ENCODE measurements at places on chromosomes 6 and 20.
A peak's percentile ranks its signal among the peaks of the same experiment; 100 is the strongest.

DNA sequence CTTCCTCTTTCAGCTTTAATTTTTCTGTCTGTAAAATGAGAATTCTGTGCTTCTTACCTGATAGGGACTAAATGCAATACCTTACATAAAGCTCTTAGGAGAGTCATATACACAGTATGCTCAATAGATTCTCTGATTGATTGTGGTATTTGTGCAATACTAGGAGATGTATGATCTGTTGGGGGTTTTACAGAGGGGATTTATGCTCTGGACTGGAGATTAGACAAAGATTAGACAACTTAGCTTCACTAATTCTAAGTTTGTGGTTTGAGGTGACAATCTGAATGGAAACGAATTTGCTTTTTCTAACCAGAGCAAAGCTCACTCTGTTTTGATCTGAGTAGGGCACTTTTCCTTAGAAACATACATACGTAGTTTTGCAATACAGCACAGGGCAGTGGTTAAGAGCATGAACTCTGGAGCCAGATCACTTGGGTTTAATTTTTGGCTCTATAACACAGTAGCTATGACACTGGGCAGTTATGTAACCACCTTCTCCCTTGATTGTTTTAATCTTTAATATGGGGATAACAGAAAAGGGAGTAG is 126.2 kb downstream of the RNF144B start:
- DNase-seq: no peak

DNA sequence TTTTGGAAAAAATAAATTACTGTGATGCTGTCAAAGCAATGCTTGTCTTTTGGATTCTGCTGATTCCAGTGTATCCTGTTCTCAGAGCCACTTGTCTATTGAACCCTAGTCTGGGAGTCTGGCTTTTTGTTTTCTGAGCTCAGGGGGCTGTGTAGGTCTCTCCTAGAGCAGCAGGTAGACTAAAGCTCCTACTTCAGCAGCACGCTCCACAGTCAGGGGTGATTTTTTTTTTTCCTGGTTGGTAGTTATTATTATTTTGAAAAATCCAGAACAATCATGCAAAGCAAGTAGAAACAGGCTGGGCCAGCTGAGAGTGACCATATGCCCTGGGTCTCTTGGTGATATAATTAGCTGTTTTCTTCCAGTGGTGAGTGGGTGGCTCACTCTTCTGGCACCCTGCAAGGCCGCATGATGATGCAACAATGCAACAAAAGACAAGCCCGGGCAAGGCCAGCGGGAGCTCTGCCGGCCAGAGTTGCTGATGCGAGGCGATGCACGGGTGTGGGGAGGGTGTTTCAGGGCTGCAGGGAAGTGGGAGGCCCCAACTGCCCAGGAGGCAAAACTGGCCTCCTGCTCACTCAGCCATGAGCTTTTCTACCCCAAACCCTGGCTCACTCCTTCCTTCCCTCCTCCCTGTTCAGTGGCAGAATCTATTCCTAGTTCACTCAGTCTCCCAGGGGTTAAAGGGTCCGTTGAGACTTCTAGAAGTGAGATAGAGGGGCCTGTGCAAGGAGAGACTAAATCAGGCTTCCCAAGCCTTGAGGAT is 11.5 kb upstream of the CDKN1A start:
- peak; percentile 58 for DNase-seq

DNA sequence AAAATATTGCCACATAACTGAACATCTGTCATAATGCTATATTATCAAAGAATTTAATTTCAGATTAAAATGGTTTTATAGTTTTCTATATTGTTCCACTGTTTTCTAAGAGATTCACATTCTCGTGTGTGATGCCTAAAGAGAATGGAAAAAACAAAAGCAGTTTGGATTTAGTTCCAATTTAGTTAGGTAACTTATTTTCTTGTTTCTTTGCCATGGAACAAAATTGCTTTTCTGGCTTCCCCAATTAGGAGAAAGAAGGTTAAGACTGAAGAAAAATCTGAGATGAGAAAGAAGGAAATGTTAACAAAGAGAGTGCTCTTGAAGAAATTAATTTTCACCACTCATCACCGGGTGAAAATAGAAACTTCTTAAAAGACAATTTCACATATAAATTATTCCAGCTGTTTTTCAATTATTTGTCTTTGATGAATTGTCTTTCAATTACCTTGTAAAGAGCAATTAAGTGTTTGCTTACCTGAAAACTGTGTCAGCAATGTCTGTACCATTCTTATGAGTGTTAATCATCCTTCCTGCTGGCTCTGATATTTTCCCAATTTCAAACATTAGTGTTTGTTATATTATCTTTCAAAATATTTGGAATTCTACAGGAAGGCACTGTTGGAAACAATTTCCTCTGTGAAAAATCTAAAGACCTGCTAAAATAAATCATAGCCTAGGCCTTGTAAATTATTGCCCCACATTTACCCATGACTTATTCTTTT is 19.5 kb downstream of the PHACTR2 start:
- DNase-seq: no peak

DNA sequence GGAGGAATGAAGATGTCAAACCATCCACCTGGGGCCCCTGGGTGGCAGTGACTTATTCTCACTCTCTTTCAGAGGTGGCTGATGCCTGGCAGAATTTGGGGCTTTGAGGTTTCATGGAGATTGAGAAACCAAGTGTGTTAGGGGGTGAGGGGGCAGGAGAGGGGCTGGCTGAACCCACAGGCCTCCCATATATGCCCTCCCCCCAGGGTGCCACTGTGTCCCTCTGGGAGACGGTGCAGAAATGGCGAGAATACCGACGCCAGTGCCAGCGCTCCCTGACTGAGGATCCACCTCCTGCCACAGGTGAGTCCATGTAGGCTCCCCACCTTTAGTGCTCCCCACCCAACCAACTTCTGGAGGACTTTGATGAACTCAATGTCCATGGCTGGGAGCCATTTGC is 7.6 kb downstream of the GLP1R start:
- DNase-seq: no peak

DNA sequence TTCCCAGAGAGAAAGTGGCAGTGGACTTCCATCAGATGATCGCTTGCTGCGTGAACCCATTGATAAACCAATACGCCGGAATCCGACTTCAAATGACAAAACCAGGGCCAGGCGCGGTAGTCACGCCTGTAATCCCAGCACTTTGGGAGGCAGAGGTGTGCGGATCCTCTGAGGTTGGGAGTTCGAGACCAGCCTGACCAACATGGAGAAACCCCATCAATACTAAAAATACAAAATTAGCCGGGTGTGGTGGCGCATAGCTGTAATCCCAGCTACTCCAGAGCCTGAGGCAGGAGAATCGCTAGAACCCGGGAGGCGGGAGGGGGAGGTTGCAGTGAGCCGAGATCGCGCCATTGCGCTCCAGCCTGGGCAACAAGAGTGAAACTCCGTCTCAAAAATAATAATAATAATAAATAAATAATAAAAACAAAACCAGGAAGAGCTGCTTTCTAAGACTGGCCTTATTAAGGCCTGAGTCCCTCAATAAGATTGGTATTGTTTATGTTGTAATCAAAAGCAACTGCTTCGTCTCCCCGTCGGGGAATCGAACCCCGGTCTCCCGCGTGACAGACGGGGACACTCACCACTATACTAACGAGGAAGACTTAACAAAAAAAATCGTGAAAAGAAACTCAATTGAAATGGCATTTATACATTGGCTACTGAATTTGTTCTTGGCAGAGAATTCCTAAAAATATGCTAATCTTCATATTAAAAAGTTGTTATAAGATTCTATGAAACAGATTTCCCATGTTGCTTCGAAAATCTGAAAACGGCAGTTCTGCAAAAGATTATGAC is 110.2 kb upstream of the ZNF184 start:
- no peak for DNase-seq

DNA sequence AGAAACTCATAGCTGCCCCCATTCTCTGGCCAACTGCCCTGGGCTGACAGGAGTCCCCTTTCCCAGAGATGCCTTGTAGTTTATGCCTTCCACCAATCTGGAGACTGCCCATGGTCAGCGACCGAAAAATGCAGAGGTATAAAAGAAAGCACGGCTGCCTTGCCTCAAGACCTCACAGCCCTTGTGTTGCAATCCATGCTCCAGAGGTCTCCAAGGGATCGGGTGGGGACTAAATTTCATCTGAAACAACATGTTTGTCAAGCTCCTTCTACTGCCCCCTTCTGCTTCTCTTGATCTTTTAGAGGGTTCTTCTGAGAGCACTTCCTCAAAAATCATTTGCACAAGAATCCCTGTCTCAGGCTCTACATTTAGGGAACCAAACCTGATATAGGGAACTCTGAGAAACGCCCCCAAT is 128.8 kb downstream of the PLCB1 start:
- DNase-seq: no peak

DNA sequence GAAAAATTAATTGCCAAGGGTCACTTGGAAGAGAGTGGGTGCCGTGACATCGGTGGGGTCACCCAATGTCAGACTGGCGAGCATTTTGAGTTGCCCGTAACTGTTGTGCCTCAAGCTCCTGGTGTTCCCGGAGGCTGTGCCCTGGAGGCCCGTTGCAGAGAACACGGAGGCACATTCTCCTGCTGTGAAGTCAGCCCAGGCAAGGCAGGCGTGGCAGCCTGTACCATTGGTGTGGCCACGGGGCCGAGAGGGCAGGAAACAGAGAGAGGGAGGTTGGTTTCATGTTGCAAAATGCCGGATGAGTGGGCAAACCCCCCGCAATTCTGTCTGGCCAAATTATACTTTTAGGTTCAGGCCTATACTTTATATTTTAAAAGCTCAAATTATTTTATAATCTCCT is 81.2 kb downstream of the THBS2 start:
- DNase-seq: peak; percentile 84

DNA sequence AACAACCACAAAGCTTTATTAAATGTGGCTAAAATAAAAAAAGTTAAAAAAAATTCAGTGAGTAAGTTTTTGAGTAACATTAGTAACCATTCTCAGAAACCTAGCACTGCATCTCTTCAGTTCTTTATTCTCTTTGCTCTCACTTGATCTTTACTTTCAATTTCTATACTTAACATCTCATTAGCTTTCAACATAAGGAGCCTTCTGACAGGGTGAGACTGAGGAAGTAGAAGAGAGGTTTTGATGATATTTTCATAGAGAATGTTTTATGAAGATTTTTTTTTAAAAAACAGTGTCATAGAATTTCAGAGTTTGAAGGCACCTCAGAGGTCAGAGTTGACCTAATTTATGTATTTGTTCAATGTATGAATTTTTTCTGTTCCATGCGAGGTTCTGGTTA is 60.8 kb downstream of the FAM83B start:
- no peak for DNase-seq

DNA sequence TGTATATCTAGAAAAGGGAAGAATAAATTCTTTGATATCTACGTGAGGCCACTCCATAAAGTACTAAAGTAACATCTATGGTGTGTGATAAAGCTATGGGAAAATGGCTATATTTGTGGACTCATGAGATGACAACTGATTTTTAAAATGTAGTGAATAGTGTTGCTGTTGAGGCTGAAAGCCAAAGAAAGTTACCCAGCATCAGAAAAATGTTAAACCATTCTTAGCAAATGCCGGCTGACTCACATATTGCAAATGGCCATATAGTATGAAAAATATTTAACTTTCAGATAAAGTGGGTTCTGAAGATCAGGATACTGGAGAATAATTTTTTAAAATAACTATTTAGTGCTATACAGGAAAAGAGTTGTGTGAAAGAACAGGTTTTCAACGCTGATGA is 129.9 kb upstream of the GRIK2 start:
- DNase-seq: no peak

DNA sequence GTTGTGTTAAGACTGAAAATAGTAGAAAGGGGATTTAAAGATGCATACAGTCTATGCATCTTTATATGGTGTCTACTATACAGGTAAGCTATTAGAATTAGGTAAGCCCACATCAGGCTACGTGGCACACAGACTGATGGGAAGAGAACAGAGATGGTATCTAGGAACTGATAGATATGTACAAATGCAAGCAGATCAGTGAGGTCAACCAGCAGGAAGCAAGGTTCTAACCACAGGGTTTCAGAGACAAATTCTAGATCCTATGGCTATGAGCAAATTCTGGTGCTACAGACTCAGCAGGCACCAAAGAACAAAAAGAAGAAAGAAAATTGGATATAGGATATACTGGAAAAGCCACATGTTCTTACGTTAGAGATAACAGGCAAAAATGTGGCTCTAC is 110.6 kb downstream of the TRDN start:
- no peak for DNase-seq

Data from ascending aorta (tissue), 2 donors.